OCI-LY7 (cell line): ENCODE measurements at places on chromosomes 7 and 10. TPM values are rescaled to one million over a fixed set of nuclear protein-coding genes. Genes with fewer than 3 reads are reported as not detected.

DNA sequence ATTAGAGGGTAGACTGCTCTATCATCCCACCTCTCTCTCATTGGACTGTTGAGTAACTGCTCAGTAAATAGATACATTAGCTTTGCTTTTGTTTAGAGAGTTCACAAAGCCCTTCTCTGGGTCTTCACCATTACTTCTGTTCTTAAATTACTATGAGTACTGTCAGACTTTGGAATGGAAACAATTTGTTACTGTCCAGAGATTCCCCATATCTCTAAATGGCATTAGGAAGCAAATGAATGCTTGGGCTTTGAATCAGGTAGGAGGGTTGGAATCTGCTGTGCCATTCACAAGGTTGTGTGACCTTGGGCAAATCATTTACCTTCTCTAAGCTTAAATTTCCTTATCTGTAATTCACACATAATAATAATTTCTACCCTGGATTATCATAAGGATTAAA lies 541.0 kb upstream of the FZD8 start:
- no peak for DNase-seq

Gene ZP3
- total RNA-seq, result 0.48 and 0.57 TPM in 2 replicates

- DNase-seq, result no peak
Measured at GRCh38 chr7:106306256-106306655, 21.5 kb upstream of the NAMPT start.

Gene TACC2
- not detected in 2 replicates for total RNA-seq

DNA sequence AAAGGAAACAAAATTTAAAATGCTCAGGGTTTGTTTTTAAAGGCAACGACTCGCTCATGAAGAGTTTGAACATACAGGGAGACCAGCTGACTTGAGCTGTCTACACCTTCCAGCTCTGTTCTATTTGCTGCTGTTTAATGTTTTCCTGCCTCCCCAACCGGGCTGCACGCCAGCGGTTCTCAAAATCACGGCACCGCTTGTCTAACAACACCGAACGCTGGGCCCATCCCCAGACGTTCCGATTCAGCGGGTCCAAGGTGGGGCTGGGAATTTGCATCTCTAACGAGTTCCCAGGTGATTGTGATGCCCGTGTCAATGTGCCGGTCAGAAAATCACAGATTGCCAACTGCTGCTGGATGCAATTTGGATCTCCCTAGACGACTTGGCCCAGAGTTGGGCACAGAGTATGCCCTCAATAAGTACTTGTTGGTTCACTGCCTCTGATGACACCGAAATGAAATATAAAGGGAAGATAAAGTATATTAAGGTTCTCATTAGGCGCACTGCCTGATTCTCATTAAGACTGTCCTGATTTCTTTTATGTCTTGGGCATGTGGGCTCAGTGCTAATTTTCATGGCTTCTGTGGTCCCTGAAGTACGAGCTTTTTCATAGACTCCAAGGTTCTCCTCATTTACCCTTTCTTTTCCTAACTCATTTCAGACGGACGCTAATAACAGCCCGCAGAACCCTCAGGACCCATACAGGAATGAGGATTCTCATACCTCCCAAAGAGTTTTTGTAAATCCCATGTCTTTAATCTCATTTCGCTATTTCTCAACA lies 28.5 kb downstream of the CELF2 start:
- DNase-seq, result no peak

DNA sequence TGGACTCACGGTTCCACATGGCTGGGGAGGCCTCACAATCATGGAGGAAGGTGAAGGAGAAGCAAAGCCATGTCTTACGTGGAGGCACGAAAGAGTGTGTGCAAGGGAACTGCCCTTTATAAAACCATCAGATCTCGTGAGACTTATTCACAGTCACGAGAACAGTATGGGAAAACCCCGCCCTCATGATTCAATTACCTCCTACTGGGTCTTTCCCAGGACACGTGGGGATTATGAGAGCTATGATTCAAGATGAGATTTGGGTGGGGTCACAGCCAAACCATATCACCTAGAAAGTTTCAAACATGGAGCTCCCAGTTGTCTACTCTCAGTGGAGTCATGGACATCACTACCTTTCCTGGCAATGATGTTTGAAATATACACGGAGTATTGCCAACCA lies 49.6 kb downstream of the CYCS start:
- no peak for DNase-seq

Gene RTKN2
- total RNA-seq, result 12.3 and 15.4 TPM in 2 replicates

DNA sequence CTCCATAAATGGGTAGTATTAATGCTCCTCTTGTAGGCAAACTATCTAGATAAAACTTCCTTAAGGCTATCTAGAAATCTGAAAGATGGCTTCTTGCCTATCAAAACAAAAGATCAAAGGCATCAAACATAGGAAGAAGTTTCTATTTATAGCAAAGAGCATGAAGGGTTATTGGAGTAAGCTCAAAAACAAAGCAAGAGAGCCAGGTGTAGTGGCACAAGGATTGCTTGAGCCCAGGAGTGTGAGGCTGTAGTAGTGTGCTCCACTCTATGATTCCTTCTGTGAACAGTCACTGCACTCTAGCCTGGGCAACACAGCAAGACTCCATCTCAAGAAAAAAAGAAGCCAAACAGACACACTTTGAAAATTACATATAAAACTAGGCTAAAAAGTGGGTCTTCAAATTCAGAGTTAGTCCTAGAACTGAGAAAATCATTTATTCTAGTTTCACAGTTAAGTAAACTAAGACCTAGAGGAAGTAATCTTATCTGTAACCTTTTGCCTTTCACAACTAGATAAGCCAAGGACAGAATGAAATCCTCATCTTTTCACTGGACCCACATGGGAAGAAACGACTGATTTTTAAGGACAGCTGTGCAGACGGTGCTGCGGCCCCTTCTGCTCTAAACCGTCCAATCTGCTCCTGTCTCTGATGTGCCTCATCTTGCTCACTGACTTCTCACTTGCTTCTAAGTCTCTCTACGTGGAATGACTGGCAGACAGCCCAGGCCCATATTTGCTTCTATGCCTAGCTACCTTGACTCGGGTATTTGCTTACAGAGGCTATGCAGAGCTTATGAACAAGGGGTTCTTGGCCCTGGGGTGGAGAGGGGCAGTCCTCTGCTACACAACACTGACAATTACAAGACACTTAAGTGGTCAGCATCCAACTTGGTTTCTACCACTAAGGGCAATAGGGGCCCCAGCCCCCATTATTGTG lies 50.0 kb downstream of the ESYT2 start:
- no peak for DNase-seq

DNA sequence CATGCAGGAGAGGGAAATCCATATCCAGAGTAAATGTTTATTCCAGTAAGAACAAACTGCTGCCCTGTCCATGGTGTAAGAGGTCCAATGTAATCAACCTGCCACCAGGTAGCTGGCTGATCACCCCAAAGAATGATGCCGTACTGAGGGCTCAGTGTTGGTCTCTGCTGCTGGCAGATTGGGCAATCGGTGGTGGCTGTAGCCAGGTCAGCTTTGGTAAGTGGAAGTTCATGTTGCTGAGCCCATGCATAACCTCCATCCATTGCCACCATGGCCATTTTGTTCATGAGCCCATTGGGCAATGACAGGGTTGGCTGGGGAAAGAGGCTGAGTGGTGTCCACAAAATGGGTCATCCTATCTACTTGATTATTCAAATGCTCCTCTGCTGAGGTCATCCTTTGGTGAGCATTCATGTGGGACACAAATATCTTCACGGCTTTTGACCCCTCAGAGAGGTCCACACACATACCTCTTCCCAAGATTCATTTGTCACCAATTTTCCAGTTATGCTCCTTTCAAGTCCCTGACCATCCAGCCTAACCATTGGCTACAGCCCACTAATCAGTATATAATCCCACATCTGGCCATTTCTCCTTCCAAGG lies 23.3 kb upstream of the PAPSS2 start:
- DNase-seq, result no peak

GRCh38 chr10:62811159-62811875 lies 4.8 kb downstream of the EGR2 start:
- DNase-seq, result no peak

Gene CLDN3
- not detected in 2 replicates for total RNA-seq

Gene PRR15
- total RNA-seq, result not detected in 2 replicates

Gene KEL
- total RNA-seq, result 1.9 and 2.2 TPM in 2 replicates

DNA sequence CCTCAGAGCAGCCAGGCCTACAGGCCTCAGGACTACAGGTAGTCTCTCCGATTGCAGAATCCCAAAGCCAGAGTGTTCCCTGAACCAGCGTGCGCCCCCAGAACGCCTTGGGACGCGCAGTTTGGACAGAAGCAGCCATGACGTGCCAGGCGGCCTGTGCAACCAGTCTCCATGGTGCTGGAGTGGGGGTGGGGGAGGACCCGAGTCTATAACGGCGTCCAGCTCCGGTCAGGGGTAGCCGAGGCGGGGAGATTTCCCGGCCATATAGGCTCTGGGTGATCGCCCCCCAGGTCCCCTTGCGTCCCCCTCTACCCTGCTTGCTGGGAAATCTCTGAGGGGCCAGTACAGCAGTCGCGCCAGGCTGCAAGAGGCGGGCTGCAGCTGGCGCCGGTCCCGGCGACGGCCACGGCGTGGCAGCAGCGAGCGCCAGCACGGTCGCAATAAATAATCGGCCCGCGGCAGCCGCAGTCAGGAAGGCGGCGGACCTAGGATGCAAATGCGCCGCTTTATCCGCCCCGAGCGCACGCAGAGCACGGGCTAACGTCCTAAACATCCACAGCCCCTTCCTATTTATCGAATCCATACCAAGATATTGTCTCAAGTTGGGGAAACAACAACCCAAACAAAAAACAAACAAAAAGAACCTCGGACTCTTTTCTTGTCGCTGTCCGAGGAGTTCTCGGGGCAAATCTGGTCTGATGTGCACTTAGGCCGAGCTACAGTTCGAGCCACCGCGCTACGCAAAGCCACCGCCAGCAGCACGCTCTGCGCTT lies 1.6 kb downstream of the HOXA3 start:
- DNase-seq, result peak; percentile 86

DNA sequence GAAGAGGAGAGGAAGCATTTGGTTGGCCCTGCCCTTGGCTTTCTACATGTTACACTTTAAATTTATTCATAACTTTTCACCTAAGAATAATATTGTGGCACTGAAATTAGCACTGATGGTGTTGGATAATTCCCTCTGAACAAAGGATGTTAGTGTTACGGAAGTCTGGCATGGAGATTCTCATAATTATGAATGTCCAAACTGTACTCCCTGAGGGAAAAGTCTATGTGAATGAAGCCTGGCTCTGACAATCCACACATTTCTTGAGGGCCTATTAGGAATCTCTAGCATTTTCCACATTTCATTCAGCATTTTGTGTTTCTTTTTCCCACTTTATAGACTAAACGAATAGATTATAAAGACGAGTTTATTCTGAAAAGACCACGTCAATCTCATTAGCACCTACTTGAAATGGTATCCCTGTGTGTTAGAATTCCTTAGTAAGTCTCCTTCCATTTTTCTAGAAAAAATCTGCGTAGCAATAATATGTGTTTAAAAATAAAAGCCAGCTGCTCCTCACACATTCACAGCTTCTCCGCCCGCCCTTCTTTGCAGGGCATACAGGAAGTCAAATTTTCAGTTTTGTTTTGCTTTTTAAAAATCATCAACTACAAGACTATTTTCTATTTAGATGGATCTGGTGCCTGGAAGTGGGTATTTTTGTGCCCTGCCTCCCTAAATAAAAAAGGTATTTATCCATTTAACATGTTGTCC lies 131.8 kb upstream of the PALS2 start:
- DNase-seq, result no peak

- no peak for DNase-seq
Measured at GRCh38 chr10:21099291-21100062, 202.4 kb upstream of the NEBL start.

GRCh38 chr7:4288791-4289394 lies 393.2 kb upstream of the FOXK1 start:
- no peak for DNase-seq

Gene NPSR1
- total RNA-seq, result not detected in 2 replicates

- no peak for DNase-seq
Measured at GRCh38 chr7:7785344-7785973, 67.1 kb upstream of the RPA3 start.

DNA sequence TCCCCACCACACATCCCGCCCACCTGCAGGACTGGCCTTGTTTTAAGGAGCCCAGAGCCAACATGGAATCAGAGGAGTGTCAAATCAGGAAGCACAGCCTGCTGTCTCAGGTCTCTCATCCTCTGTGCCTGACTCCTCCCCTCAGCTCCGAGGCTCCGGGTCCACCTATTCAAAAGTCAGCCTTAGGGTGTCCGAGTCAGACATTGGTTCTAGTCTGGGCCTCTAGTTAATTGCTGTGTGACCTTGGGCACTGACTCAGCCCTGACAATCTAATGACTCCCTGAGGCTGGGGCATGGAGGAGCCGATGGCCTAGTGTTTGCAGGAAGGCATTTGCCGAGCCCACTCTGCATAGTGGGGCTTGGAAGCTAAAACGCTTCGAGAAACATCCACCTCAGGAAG lies 223.1 kb upstream of the PPP2R2D start:
- DNase-seq, result no peak
